ENCODE measurements at places on chromosomes 6 and 20.
A peak's percentile ranks its signal among the peaks of the same experiment; 100 is the strongest.

DNA sequence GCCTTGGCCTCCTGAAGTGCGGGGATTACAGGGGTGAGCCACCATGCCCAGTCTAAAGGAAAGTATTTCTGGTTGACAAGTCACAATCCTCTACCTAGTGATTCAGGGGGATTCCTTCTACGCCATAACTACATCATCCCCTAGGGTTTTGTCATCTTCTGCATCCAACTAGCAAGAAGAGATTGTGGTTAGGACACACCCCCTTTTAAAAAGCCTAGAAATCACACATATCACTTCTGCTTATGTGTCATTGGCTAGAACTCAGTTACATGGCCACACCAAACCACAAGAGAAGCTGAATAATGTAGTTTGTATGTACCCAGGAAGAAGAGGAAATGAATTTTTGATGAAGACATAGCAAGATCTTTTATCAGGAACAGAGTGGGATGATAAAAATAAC, 14.7 kb upstream of the CHD6 start:
- DNase-seq = no peak

- DNase-seq = no peak
Observed at GRCh38 chr6:79796197-79796596, 151.2 kb downstream of the ELOVL4 start.

GRCh38 chr20:24686156-24686555, 216.7 kb downstream of the SYNDIG1 start:
- DNase-seq = no peak

DNA sequence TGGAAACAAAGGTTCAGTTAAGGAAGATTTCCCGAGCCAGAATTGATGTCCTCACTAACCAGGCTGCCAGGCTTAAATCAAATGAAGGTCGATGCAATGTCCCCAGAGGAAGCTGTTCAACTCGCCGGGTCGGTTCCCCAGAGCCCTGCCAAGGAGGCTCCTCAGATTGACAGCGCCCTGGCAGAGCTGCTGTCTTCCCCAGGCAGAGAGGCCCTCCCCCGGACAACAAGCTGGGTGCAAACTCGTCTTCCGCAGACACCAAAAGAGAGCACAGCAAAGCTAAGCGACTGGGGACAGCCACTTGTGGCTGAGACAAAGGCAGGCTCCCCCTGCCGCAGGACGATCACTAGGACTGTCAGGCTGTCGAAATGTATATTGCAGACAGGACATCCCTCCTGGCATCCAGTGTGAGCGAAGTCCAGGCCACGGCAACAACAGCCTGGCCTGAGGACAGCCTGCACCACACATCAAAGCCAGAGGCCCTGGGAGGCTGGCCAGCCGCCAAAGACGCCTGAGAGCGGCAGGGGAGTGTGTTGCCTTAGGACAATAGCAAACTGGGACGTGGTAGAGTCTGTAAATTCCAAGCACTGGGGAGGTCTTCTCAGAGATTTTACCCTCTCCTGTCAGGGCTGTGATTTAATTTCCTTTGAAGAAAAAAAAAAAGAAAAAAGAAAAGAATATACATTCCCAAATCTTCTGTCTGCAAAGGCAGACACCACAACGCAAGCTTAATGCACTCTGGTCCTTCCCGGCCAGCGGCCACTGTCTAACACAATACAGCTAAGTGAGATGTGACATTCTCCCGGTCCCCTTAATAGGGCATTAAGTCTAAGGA, 99.1 kb downstream of the HIVEP2 start:
- DNase-seq = peak; percentile 15

GRCh38 chr6:169663468-169663867, 38.4 kb downstream of the WDR27 start:
- no peak for DNase-seq

DNA sequence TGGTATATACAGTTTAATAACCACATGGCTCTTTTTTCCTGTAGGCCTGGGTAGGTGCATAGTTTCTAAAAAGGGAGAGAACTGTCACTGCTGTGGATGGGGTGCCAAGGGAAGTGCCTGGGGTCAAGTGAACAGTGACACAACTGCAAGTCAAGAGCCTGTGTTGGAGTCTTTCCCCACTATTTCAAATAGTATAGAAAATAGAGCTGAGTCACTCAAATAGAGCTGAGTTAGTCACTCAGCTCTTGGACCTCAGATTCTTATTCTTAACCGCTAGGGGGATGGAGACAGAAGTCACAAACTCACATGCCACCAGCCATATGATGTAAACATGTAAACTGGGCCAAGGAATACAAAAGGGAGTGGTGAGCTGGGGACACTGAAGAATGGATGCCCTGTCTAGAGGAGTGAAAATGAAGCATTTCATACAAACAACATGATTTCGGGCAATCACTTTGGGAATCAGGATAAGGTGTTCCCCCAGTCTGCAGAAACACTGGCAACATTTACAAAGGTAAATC, 2.1 kb downstream of the NQO2 start:
- peak; percentile 93 for DNase-seq

DNA sequence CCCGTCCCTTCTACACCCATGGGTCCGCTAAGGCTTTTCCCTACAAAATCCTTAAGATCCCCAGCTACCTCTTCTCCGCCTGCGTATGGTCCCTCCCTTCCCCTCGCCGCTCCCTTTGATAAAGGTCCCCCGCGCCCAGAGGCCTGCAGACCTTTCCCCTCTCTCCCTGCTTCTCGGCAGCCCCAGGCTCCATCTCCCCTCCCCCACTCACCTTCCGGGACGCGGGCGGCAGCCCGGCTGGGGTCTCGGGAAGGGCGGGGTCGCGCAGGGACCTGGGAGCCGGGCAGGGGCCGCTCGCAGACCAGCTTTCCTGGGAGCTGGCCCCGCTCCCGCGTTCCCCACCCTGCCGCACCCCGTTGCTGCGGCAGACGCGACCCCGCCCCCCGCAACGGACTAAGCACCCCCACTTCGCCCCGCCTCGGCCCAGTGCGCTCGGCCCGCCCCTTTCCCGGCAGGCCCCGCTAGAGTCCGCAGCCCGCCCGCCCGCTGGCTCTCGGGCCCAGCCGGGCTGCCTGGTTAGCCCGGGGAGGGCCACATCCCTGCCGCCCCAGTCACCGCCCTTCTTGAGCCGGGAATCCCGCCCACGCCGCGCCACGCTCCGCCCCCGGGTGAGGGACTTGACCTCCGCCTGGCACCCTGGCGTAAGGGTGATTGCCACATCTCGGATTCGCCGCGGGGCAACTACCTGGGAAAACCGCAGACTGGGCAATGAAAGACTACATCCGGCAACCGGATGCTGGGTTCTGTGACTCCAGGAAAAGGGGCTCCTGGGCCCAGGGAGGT, at the start of gene FLOT1:
TSS of gene FLOT1 (minus strand) at position 372 of the 783 bp plus-strand sequence. CDS start 498 bp downstream, outside the sequence.
- DNase-seq = peak; percentile 98

GRCh38 chr20:30488941-30489613, 768.4 kb upstream of the DEFB115 start:
- DNase-seq = peak; percentile 10

- DNase-seq = no peak
Observed at GRCh38 chr20:50099113-50099512, 13.8 kb downstream of the UBE2V1 start.

- DNase-seq = no peak
Observed at GRCh38 chr6:164928057-164928727, 381.2 kb downstream of the C6orf118 start.

DNA sequence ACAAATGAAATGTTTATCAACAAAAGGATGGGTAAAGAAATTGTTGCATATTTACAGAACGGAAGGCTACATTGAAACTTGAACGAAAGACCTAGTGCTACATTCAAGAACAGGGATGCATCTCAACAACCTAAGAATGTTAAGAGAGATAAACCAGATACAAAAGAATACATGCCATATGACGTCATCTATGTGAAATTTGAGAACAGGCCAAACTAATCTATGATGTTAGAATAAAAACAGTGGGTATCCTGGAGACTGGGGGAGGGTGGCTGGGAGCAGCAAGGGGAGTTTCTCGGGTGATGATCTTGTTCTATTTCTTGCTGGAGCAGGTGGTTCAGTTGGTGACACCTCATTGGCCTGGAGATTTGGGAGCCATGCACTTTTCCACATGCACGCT, 81.5 kb downstream of the SULF2 start:
- DNase-seq = no peak

DNA sequence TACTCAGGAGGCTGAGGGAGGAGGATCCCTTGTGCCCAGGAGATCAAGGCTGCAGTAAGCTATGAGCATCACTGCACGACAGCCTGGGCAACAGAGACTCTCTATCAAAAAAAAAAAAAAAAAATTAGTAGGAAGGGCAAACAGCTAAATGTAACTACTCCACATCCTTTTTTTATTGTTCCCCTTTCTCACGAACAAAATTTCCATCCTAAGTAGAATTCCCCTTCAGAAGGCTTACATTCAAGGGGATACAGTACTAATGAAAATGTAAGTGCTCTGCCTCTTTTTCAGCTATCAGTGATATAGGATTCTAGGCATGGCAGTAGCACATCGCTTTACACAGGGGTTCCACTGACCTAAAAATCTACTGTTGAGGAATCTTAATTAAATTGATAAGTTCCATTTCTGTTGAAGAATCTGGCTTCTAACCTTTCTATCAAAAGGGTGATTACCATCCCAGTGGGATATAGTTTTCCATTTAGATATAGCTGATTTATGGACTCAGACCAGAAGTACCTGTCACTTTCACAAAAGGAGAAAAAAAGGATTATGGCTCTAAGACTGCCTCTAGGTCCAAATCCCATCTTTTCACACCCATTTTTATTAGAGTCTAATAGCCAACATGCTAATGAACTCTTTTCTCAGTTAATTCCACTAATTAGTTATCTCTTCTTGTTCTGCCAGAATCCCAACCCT, 2.6 kb downstream of the B4GALT5 start:
- no peak for DNase-seq

- no peak for DNase-seq
Observed at GRCh38 chr6:45327956-45328522, at the start of gene RUNX2. TSS of gene RUNX2 (plus strand) at chr6:45328330. CDS start at chr6:45328727, 397 bp downstream.

GRCh38 chr6:45486736-45487135, 109.0 kb upstream of the SUPT3H start:
- no peak for DNase-seq

- DNase-seq = no peak
Observed at GRCh38 chr6:162219266-162219665, 508.3 kb downstream of the PRKN start.

DNA sequence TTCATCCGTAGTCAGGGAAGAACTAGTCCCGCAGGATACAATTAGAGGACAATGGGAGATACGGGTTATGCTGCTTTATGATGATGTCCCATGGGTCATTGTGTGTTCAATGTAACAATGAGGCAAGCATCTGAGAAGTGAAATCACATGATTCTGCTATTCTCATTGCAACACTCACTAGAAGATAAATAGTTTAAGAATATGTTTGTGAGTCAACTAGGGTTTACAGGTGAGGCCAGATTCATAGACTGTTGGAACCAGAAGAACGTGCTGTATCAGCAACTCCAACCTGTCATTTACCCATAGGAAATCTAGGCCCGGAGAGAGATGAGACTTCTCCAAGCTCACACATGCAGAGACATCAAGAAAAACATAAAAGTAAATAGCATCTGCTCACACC, 80.8 kb downstream of the SCML4 start:
- no peak for DNase-seq

DNA sequence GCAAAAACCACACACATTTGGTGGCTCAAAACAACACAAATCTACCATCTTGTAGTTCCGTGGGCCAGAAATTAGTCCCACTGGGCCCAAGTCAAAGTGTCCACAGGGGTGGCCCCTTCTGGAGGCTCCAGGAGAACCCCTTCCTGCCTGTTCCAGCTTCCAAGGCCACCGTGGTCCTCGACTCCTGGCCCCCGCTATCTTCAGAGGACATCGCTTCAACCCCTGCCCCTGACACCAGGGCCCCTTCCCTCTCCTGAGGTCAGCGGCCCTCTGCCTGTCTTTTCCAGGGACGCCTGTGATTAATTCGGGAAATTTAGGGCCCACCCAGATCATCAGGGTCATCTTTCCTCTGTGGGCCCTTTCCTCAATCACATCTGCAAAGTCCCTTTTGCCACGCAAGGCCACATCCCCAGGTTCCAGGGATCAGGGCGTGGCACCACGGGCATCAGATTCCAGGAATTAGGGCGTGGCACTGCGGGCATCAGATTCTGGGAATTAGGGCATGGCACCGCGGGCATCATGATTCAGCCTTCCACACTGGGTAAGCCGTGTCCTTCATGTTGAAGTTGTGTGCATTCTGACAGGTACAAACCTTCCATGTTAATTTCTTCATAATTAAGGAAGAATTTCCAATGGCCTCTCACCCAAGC, 59.9 kb upstream of the SMOC2 start:
- peak; percentile 52 for DNase-seq

GRCh38 chr20:4122926-4123325, 107.6 kb upstream of the RNF24 start:
- DNase-seq = no peak

DNA sequence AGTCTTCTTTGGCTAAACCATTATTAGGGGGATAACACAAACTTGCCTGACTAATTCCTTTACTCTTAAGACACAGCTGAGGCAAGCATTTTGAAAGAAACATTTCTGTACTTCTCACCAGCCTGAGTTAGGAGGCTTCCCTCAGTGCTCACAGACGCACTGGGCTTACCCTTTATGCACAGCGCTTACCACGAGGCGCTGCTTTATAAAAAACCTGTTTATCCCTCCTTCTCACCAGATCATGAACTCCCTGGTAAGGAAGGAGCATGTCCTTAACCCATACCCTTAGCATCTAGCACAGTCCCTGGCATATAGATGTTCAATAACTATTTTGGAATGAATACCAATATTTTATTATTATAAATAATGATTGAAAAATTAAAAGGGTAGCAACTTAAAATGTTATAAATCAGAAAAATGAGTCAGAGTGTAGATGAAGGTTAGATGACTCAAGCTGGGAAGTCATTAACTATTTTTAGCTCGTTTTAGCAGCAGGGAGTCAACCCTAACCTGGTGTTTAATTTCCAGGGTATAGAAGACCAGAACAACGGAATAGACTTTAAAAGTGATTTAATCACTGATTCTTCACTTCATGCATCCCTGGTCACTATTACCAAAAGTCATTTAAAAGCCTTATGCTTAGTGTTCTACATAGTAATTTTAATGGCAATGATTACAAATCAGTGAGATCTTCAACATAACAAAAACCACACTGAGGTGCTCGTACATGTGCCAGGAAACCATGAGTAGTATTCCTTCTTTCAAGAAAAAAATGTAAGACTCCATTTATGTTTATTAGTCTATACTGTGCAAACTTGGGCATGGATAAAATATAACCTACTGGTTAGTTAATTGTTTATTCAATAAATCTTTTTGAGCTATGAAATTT, 4.1 kb upstream of the TPD52L1 start:
- peak; percentile 88 for DNase-seq

- DNase-seq = no peak
Observed at GRCh38 chr6:16832043-16832567, 70.8 kb upstream of the ATXN1 start.

DNA sequence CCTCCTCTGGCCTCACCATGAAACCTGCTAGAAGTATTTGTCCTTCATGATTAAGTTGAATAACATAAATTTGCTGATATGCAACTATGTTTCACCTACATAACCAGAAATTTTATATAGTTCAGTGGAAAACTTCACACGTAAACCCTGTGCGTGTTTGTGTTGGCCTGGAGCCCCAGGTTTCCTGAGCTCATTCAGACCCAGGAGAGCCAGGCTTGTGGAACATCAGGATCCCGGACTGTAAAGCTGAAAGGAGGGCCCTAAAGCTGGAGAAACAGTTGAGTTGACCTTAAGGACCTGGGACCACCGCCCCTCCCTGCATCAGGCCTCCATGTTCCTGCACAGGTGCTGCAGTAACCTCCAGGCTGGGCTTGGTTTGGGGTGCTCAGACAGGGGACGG, 3.1 kb upstream of the SPATS1 start:
- DNase-seq = peak; percentile 27
